ENCODE measurements at places on chromosomes 1 and 21. TPM values are rescaled to one million over a fixed set of nuclear protein-coding genes. Genes with fewer than 3 reads are reported as not detected.

DNA sequence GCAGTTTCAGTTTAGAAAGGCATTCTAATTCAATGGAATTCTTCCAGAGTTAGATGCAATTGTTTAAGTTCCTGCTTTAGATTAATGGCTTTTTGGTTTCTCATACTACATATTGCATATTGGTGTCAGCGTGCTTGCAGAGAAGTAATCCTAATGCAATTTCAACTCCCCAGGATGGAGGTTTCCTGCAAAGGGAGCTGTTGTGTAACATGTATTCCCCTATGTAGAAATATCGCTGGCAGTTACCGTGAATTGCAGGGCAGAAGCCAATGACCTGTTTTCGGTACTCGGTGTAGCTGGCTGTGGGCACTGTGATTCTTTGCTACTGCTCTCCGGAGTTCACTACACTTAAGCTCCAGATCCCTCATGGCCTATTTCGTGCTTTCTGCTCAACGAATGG, 256.1 kb upstream of the PTBP2 start:
- H3K36me3 ChIP-seq = no peaks in the 10 kb centered on the region
- H3K4me3 ChIP-seq = no peak overlapping the region
- no peak for DNase-seq
- H3K27me3 ChIP-seq = no peaks in the 10 kb centered on the region
- H3K4me1 ChIP-seq = no peaks in the 10 kb centered on the region

- no peak for DNase-seq
- H3K36me3 ChIP-seq = no peaks in the 10 kb centered on the region
- H3K4me3 ChIP-seq = no peak overlapping the region
- H3K27me3 ChIP-seq = no peaks in the 10 kb centered on the region
Observed at GRCh38 chr1:160149716-160150115, 1.7 kb upstream of the ATP1A4 start.

GRCh38 chr1:113947388-113948107, 18.4 kb downstream of the HIPK1 start:
- no peak for DNase-seq
- no peak overlapping the region for H3K4me3 ChIP-seq
- H3K27ac ChIP-seq = peak overlapping the region; percentile 25
- H3K4me1 ChIP-seq = peaks cover 37% of the 10 kb centered on the region
- H3K27me3 ChIP-seq = no peaks in the 10 kb centered on the region
- H3K36me3 ChIP-seq = peaks cover 11% of the 10 kb centered on the region

GRCh38 chr1:244456586-244456985, 4.5 kb upstream of the CATSPERE start:
- H3K36me3 ChIP-seq = no peaks in the 10 kb centered on the region
- H3K4me3 ChIP-seq = no peak overlapping the region
- peaks cover 16% of the 10 kb centered on the region for H3K4me1 ChIP-seq
- DNase-seq = no peak
- H3K27me3 ChIP-seq = no peaks in the 10 kb centered on the region

The DAB1 gene
- total RNA-seq = 0.77 TPM

The E2F2 gene
- total RNA-seq = 0.16 TPM

The CELF3 gene
- total RNA-seq = not detected

The SHE gene
- 9.2 TPM for total RNA-seq
